Lung (tissue), 17 donors: ENCODE measurements at places on chromosomes 7 and 10. TPM values are rescaled to one million over a fixed set of nuclear protein-coding genes. Genes with fewer than 3 reads are reported as not detected.

Gene ABCA13
- total RNA-seq = 5.1 TPM

Gene SFTPD
- 216 TPM for total RNA-seq

Gene CNNM1
- 0.52 TPM for total RNA-seq

Gene SYPL1
- total RNA-seq = 71.6 TPM

Gene PHKG1
- 1.8 TPM for total RNA-seq

- H3K4me3 ChIP-seq = no peak overlapping the region
- no peaks in the 10 kb centered on the region for H3K36me3 ChIP-seq
Measured at GRCh38 chr7:144670218-144670617, 165.6 kb downstream of the TPK1 start.

GRCh38 chr7:2637066-2637471 lies 5.3 kb downstream of the TTYH3 start:
- H3K27ac ChIP-seq = no peak overlapping the region
- H3K4me1 ChIP-seq = peaks cover 63% of the 10 kb centered on the region
- DNase-seq = no peak
- H3K27me3 ChIP-seq = no peaks in the 10 kb centered on the region

- H3K27me3 ChIP-seq = peaks cover 56% of the 10 kb centered on the region
- no peaks in the 10 kb centered on the region for H3K4me1 ChIP-seq
- no peak overlapping the region for H3K4me3 ChIP-seq
- peak; percentile 72 for DNase-seq
- no peaks in the 10 kb centered on the region for H3K36me3 ChIP-seq
Measured at GRCh38 chr10:92699518-92700381, 10.0 kb downstream of the HHEX start.

DNA sequence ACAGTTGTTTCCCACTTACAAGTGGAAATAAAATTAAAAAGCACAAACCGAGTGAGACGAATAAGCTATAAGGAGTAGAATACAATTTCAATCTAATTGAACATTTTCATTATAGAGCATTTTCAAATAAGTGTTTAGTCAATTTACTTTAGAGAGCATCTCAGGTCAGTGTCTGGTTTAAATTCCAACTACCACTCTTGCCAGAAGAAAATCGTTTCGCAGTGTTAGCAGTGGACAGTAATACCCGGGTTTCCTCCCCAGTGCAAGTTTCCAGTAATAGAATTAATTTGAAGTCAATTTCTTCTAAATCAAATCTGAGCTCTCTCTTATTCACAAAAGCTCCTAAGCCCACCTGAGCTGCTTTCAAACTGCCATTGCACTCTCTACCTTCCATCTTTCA lies 45.7 kb downstream of the CREB3L2 start:
- H3K4me1 ChIP-seq = peaks cover 7% of the 10 kb centered on the region
- peak overlapping the region; percentile 4 for H3K27ac ChIP-seq
- peaks cover 3% of the 10 kb centered on the region for H3K36me3 ChIP-seq
- H3K4me3 ChIP-seq = no peak overlapping the region

- peak; percentile 45 for DNase-seq
- peaks cover 8% of the 10 kb centered on the region for H3K27me3 ChIP-seq
- H3K4me3 ChIP-seq = no peak overlapping the region
Measured at GRCh38 chr7:27168265-27168947, 3.1 kb upstream of the HOXA9 start.

GRCh38 chr10:128588402-128588801 lies 462.2 kb upstream of the MKI67 start:
- H3K27me3 ChIP-seq = no peaks in the 10 kb centered on the region
- DNase-seq = no peak
- H3K27ac ChIP-seq = no peak overlapping the region
- H3K4me3 ChIP-seq = no peak overlapping the region
- H3K4me1 ChIP-seq = no peaks in the 10 kb centered on the region
- no peaks in the 10 kb centered on the region for H3K36me3 ChIP-seq

GRCh38 chr10:75470901-75471300 lies 39.5 kb downstream of the LRMDA start:
- DNase-seq = peak; percentile 62
- H3K27ac ChIP-seq = no peak overlapping the region
- no peaks in the 10 kb centered on the region for H3K27me3 ChIP-seq
- H3K36me3 ChIP-seq = no peaks in the 10 kb centered on the region
